Activated B cell treated with CpG ODN at 0.5 μM for 24 hours (primary cell): ENCODE measurements at places on chromosomes 4 and X. TPM values are rescaled to one million over a fixed set of nuclear protein-coding genes. Genes with fewer than 3 reads are reported as not detected.

The KLB gene
- 0.18 and 0.20 TPM in 2 replicates for total RNA-seq

The DSPP gene
- not detected in 2 replicates for total RNA-seq

DNA sequence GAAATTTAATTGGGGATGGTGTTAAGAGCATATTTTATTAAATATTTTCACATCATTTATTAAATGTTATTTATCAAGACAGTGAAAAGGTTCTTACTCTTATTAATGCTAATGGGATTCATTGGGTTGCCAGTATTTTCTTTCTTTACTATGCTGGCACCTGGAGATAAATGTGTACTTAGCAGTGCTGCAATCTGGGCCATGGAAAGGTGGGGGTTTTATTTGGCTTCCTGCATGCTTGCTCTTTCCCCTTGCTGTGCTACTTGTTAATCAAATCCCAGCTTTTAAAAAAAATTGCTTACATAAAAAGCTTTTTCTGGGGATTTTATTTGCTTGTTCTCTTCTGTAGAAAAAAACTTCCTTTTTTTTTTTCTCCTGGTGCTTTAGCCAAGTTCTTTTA, 48.3 kb downstream of the ZAR1 start:
- peaks cover 76% of the 10 kb centered on the region for H3K36me3 ChIP-seq
- no peak overlapping the region for H3K27ac ChIP-seq
- no peaks in the 10 kb centered on the region for H3K4me1 ChIP-seq
- no peak for DNase-seq
- H3K4me3 ChIP-seq: no peak overlapping the region

GRCh38 chr4:13193662-13194061, 290.5 kb downstream of the RAB28 start:
- H3K36me3 ChIP-seq: no peaks in the 10 kb centered on the region
- H3K27ac ChIP-seq: no peak overlapping the region
- no peaks in the 10 kb centered on the region for H3K27me3 ChIP-seq
- DNase-seq: no peak
- no peak overlapping the region for H3K4me3 ChIP-seq
- no peaks in the 10 kb centered on the region for H3K4me1 ChIP-seq
